T-helper 1 cell treated with Interleukin-12 subunit alpha and Interleukin-12 subunit beta and Interleukin-4 antibody, amounts not matched to agents 30 ng/mL and 1 ng/mL, for 36 hours (primary cell): ENCODE measurements at places on chromosomes 1 and 21. TPM values are rescaled to one million over a fixed set of nuclear protein-coding genes. Genes with fewer than 3 reads are reported as not detected.

Gene ALG14
- total RNA-seq: 2.4 and 4.4 TPM in 2 replicates

Gene C8B
- total RNA-seq: not detected in 2 replicates

Gene CASQ1
- total RNA-seq: not detected in 2 replicates

Gene MTMR11
- total RNA-seq: 12.9 and 13.0 TPM in 2 replicates

Gene EXTL1
- not detected in 2 replicates for total RNA-seq

Gene ZBTB7B
- 158 and 173 TPM in 2 replicates for total RNA-seq

Gene KCNJ15
- total RNA-seq: 0.15 and 0.34 TPM in 2 replicates

Gene OR2G2
- total RNA-seq: not detected in 2 replicates

Gene ADGRL2
- not detected in 2 replicates for total RNA-seq
